ENCODE measurements at places on chromosomes 12 and 14.

DNA sequence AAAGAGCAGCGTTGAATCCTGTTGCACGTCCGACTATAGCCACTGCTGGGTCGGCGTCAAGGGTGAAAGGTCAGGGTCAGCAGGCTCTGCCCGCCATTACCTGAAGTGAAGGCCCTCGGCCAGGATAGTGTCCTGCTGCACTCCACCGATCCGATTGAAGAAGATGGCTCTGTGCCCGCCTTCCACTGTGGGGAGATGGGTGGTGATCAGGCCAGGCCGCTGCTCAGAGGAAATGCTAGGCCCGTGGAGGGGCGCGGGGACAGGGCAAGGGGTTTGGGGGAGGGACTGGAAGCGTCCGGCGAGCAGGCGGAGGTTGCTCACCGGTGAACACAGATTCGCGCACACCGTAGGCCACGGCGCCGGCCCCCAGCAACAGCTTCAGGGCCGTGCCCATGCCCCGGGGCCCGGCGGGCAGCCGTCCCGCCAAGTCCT lies 352 bp downstream of the PHB2 start:
- DNase-seq: no peak

- no peak for DNase-seq
These were observed 17.9 kb upstream of the NFYB start for GRCh38 chr12:104155711-104156555.

DNA sequence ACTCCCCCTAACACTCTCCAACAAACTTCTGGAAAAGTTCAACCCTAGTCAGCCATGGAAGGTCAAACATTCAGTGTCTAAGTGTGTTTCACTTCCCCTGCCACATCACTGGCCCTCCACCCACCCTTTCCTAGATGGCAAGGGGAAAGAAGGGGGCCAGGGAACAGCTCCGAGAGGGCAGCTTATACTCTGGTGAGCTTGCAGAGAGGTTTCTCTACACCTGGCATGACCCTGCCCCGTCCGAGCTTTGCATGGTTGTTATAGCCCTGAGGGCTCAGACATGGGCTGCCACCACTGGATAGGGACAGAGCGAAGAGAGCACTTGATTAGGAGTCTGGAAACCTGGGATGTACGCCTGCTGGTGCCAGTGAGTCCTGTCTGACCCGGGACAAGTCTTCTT lies 4.0 kb downstream of the ACVRL1 start:
- no peak for DNase-seq

DNA sequence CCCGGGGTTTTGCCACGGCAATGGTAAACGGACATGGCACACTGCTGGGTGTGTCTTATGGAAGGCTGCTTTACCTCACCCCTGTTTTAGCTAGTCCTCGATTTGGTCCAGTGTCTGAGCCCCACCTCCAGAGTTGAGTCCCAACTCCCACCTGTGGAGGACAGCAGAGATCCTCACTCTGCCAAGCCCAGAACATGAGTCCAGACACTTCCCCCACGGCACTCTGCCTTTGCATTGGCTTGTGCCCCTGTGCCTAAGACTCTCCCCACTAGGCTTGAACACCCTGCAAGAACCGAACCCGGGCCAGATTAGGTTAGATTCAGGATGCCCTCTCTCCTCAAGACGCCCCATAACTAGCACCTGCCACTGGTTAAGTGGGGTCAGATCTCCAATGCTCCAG lies 59.8 kb upstream of the C14orf180 start:
- no peak for DNase-seq

- DNase-seq: no peak
These were observed 13.1 kb downstream of the MAP3K12 start for GRCh38 chr12:53485955-53486735.
